ENCODE measurements at places on chromosomes 11 and 22.

DNA sequence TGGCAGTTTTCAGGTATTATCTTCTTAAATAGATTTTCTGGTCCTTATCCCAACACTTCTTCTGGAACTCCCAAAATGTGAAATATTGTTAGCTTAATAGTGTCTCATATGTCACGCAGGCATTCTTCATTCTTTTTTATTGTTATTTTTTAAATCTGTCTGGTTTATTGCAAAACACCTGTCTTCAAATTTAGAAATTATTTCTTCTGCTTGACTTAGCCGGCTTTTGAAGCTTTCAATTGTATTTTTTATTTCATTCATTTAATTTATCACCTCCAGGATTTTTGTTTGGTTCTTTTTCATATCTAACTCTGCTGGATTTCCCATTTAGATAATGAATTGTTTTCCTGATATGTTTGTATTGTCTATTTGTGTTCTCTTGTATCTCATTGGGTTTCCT is 49.9 kb downstream of the KCNQ1OT1 start:
- no peak for DNase-seq

GRCh38 chr11:71193431-71193830 is 58.9 kb downstream of the SHANK2 start:
- no peak for DNase-seq

- no peak for DNase-seq
Measured at GRCh38 chr11:101723371-101723770, 139.6 kb upstream of the TRPC6 start.

DNA sequence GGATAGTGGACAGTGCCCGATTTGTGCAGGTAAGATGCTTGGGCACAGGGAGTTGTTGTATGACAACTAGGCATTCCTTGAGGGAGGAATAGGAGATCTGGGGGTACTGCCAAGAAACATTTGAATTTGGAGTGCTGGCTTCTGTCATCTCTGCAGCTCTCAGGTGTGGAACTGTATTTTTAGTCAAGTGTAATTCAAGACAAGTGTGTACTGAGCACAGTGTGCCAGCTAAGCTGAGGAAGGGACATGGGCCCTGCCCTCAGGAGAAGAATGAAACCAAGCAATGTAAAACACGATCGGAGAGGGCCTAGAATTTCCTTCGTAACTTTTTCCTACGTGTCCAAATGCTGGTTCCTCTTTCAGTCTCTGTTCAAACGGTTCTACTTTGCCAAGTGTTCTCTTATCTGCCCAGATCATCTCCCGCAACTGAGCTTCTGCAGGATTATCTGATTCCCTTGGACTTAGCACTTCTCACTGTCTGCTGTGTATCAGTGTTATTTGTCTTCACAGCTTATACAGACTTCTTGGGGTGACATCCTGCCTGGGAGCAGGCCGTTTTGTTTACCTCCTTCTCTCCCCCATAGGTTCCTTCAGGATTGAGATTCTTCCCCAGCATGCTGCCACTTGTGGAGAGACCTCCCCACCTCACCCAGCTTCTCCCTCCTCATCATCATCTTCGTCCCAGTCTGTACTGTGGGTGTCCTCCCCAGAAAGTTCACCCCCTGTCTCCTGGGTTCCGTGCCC is 27.6 kb downstream of the ART5 start:
- no peak for DNase-seq

GRCh38 chr11:13874597-13874996 is 87.9 kb upstream of the SPON1 start:
- DNase-seq: no peak

DNA sequence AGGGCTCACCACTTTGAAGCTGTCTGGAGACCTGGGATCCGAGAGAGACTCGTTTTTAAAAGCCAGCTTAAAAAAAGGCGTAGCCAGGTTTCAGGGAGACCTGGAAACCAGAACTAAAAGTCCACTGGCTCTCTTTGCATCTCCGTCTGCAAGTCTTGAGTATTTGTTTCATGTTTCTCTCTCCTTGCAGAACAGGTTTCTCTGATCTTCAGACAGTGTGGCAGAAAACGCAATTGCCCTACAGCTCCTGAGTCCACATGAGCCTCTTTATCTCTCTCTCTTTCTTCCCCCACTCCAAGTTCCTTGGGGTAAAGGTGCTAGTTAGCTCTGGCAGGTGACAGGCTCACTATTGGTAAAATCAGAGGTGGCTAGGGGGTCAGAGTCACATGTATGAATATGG is 67.0 kb upstream of the AMPD3 start:
- no peak for DNase-seq

GRCh38 chr11:69546735-69547370 is 65.4 kb downstream of the LINC01488 start:
- peak; percentile 25 for DNase-seq

DNA sequence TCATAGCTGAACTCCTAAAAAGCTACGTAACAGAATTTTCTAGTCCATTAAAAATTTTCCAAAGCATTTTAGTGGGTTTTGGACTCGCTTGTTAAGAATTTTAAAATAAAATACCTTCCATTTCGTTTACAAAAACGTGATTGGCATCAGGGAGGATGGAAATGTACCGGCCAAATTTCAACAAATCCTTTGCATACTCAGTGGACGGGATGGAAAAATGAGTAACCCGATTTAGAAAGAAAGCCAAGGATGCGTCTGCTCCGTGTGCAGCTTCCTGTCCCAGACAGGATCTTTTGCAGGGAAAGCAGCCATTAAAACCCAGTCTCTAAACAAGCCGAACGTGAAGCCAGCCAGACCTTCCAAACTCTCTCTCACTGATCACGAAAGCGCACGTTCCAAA is 15.6 kb downstream of the TMEM184B start:
- no peak for DNase-seq

GRCh38 chr22:39645532-39645931 is 75.0 kb downstream of the CACNA1I start:
- DNase-seq: no peak

GRCh38 chr11:118857385-118857784 is 26.3 kb upstream of the CXCR5 start:
- no peak for DNase-seq

DNA sequence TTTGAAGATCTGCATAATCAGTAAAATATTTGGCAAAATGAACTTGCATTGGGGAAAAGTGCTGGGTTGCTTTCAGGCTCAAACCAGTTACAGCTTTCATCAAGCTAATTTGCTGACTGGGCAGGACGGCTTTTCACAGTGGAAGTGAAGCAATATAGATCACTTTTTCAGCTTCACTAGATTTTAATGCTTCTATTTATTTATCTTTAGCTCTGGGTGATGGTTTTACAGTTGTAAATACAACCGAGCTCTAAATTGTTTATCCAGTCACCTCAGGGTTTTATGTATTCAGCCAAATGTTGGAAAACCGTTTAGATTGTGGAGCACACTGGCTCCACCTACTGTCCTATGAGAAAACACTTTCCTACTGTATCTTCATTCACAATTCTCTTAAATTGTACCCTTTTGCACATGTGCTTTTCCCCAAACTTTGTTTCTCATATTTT is 58.2 kb downstream of the ACER3 start:
- DNase-seq: no peak

DNA sequence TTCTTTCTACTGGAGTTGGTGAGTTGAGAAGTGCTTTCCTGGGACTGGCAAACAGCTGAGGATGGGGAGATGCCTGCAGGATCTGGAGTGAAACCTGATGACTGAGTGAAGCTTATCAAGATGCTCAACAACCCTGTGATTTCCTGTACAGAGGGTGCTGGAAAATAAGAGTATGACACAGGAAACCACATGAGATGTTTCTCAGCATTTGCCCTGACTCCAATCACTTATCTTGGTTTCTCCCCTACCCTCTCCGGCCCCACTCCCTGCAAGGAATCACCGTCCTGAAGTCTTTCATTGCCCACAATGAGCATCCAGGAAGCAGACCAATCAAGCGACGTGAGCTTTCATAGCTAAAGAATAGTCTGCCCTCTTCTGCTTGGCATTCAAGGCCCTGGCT is at the start of gene MRGPRX2:
MRGPRX2 (minus strand) TSS at position 89 of the 400 bp plus-strand sequence. CDS start 4,315 bp downstream, outside the sequence.
- no peak for DNase-seq

- DNase-seq: peak; percentile 28
Measured at GRCh38 chr22:18078329-18079041, 695 bp downstream of the PEX26 start.

DNA sequence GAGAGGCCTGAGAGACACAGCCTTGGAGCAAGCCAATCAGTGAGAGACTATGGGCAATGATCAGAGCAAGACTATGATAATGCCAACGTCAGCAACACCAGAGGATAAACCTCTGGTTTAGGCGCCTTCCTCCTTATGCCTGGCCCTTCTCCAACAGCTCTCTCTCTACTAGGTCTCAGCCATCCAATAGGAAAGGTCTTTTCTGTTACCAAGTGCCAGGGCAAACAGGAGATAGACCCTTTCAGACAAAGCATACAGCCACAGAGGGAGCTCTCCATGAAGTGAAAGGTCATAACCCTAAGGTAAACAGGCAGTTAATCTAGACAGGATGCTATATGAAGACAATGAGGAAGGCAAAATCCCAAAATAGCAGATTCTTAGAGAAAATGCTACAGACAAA is 9.5 kb downstream of the STK33 start:
- DNase-seq: no peak

- no peak for DNase-seq
Measured at GRCh38 chr22:25482091-25482760, 82.2 kb upstream of the GRK3 start.

DNA sequence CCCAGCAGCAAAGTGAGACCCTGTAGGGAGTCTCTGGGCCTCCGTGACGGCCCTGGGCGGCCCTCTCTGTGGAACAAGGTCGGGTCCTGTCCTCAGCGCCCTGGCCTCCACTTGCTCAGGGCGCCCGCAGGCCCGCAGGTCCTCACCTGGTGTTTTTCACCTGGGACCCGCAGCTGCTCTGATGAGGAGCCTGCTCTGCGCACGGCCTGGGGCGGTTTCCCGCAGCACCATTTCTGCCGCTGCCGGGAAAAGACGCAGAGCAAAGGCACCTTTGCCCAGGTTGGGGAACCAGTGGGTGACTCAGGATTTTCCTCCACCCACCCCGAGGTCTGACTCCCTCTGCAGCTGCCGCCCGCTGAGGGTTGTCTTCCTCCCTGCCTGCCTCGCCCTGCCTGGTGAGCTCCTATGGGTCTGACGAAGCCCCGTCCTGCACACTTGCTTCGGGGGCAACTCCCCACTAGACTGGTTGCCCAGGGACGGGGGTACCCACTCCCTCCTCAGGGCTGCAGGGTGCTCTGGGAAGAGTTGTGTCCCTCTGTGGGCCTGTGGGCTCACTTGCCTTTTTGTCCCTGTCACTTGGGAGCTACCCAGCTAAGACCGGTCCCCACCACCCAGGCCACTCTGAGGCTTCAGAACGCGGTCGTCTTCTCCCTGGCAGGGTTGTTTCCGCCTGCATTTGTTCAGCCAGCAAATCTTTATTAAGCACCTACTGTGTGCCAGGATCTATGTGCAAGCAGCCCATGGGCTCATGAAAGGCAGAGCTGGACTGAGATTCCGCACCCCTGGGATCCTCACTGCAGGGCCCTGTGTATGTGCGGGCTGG is 89.5 kb downstream of the KCNQ1 start:
- no peak for DNase-seq

DNA sequence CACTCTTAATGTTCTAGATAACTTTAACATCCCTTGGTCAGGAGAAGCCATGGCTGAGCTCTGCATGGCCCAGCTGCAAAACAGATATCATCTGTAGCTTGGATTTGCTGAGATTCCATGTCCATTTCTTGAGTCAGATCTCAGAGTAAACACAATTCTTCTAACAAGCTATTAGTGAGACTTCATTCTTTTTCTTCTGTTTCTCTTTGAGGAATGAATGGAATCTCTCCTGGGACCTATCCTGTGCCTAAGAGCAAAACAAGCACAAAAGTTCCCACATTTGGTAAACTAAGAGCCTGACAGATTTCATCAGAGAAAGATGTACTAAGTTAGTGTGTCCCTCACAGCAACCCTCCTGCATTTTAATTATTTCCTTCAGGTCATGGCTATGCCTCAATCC is 142.8 kb downstream of the MAML2 start:
- no peak for DNase-seq

DNA sequence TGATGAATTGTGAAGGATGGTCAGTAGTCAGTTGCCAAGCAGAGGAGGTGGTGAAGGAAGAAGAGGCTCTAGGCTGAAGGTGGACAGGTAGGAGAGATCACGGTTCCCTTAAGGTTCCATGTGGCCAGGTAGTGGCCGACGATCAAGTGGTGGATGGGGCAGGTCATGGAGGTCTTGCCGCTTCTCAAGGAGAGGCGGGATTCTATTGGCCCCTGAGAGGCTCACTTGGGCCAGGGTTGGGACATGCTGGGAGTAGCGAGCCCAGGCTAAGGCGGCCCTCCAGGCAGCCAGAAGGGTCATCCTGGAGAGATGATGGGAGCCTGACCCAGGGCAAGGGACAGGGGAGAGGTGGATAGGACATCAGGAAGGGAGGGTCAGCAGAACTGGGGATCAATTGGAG is 20.9 kb upstream of the TMPRSS4 start:
- DNase-seq: no peak

DNA sequence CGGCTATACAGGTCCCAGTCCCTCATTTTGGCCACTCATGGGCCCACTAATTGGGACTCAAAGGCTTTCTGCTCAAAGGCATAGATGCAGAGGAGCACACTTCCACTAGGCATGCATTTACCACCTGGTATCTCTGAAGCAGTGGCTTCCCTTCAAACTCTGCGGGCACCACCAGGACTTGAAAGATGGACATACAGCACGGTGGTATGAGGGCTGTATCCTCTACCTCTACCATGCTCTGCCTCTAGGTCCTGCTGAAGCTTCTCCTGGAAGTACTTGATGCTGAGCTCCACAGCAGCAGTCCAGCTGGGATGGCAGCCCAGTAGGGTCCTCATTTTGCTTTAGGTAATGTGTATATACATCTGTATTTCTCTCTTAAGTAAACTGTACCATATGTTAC is 49.9 kb downstream of the RAB6A start:
- DNase-seq: no peak

DNA sequence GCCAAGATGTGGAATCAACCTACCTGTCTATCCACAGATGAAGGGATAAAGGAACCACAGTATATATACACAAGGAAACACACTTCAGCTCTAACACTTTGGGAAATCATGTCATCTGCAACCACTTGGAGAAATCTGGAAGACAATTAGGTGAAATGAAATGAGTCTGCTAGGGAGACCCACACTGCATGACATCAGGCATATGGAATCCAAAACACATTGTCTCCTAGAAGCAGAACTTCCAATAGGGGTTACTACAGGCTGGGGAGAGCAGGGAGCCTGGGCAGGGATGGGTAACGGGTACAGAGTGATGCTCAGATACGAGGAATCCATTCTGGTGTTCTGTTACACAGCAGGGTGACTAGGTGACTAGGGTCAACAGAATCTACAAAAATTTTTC is 18.3 kb downstream of the RGL4 start:
- no peak for DNase-seq

GRCh38 chr11:13923182-13923581 is 39.3 kb upstream of the SPON1 start:
- DNase-seq: no peak

- no peak for DNase-seq
Measured at GRCh38 chr11:111299101-111300026, 1.0 kb downstream of the POU2AF3 start.

- no peak for DNase-seq
Measured at GRCh38 chr11:105189581-105189980, 50.0 kb upstream of the CARD18 start.

DNA sequence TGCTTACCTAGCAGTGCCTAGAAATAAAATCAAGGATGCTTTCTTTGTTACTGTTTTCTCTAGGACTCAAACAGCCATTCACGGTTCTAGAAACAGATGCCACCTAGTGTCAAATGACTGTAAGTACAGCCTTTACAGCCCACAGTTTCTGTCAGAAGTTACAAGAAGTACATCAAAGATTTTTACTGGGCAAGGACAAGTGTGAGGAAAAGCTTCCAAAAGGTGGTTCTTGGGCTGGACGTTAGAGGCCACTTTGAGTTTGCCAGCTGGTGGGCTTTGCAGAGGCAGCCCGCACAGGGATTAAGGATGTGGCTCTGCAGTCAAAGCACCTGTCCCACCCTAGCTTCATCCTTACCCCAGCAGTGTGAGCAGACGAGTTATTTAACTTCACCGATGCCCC is 6.9 kb downstream of the KMT5B start:
- no peak for DNase-seq

Data from stimulated activated CD8-positive, alpha-beta memory T cell treated with anti-CD3 and anti-CD28 coated beads, Interleukin-2, amount 100 ng/mL, for 48 hours (primary cell).